ENCODE measurements at places on chromosomes 6 and 20.

- no peak for DNase-seq
These were observed 196.9 kb upstream of the ZNF184 start for GRCh38 chr6:27669624-27670301.

- no peak for DNase-seq
These were observed 224.9 kb upstream of the DTNBP1 start for GRCh38 chr6:15887491-15888461.

GRCh38 chr6:151068761-151069312 lies 170.9 kb upstream of the AKAP12 start:
- no peak for DNase-seq

DNA sequence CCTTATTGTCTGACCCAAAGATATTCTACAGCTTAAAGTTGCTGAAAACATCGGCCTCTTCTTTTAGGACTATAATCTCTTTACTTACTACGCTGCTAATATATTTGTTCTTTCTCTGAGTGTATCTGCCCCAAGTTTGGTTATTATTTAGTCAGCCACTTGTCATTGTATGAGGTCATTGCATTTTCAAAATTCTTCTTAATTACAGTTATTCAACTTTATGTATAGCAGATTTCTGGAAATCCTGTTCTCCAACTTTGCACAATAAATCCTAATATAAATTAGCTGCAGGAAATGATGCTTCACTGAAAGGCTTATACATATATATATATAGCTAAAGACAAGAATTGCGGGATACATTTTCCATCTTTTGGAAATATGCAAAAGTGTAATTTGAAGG lies 88.5 kb upstream of the HIVEP1 start:
- DNase-seq = no peak

GRCh38 chr20:48723308-48724264 lies 104.2 kb downstream of the PREX1 start:
- DNase-seq = no peak

- DNase-seq = no peak
These were observed 321.2 kb upstream of the ADGRB3 start for GRCh38 chr6:68313911-68314310.

- no peak for DNase-seq
These were observed 75.1 kb downstream of the PPP1R3G start for GRCh38 chr6:5160206-5160605.

GRCh38 chr20:46040902-46041535 lies 12.0 kb downstream of the SLC12A5 start:
- no peak for DNase-seq

DNA sequence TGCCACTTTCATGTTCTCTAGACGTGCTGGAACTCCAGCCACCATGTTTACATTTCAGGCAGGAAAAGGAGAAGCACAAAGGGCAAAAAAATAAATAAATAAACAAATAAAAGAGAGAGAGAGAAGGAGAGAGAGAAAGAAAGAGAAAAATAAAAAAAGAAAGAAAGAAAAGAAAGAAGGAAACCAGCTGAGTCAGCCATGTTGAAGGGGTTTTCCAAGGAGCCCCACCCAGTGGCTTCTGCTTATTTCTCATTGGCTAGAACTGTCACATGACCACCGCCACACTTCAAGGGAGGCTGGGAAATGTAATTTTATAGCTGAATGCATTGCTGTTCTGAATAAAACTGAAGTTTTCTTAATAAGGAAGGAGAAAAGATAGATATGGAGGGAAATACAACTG lies 71.1 kb downstream of the BFSP1 start:
- DNase-seq = no peak

DNA sequence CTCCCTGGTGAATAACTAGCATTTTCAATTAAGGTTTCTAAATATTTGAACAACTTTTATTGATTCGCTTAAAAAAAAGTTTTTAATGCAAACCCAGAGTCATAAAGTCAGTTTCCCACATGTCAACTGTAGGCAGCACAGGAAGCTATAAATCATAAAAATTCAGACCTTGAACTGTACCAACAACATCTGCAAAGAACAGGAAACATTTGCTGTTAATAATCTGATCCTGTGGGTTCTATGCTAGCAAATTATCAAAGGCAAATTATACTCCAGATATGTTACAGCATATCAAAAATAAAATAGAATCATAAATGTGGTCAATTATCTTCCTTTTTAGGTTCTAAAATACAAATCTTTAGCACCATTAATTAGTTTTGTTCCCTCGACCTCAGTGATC lies 16.6 kb upstream of the MAP7 start:
- DNase-seq = no peak

GRCh38 chr6:4972438-4972837 lies 31.4 kb downstream of the RPP40 start:
- no peak for DNase-seq

GRCh38 chr20:64216036-64216435 lies 39.5 kb upstream of the PCMTD2 start:
- DNase-seq = no peak

- no peak for DNase-seq
These were observed 10.4 kb downstream of the FAM110A start for GRCh38 chr20:843912-844311.

- no peak for DNase-seq
These were observed 411.0 kb upstream of the AGPAT4 start for GRCh38 chr6:161684731-161685475.

DNA sequence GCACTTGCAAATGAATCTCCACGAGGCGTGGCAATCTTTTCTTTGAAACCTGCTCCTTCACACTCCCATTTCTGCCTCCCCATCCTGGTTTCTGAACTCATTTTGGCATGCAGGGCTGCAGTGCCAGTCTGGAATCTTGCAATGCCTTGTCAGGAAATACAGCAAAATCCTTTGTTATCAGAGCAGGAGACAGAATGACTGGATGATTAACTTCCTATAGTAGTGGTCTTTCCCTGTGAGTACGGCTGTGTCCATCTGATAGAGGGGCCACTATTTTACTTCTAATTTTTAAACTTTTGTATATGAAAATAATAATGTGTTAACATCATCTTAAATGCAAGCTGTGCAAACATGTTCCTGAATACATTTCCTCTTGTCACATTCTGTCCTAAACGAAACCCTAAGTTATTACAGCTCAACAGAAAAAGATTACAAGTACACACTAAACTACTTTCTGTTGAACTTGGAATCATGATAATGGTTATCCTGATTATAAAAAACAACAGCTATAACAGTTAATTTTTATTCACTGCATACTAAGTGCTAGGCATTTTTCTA lies 140.2 kb downstream of the KIF13A start:
- no peak for DNase-seq

GRCh38 chr6:13788820-13789219 lies 25.5 kb downstream of the MCUR1 start:
- no peak for DNase-seq

All from stimulated activated CD8-positive, alpha-beta memory T cell treated with anti-CD3 and anti-CD28 coated beads, Interleukin-12 subunit alpha, Interleukin-12 subunit beta, amount 100 ng/mL, for 4 hours (primary cell).